Stimulated activated CD8-positive, alpha-beta memory T cell treated with anti-CD3 and anti-CD28 coated beads, Interleukin-12 subunit alpha, Interleukin-12 subunit beta, amount 100 ng/mL, for 4 hours (primary cell): ENCODE measurements at places on chromosomes 1 and 21.

DNA sequence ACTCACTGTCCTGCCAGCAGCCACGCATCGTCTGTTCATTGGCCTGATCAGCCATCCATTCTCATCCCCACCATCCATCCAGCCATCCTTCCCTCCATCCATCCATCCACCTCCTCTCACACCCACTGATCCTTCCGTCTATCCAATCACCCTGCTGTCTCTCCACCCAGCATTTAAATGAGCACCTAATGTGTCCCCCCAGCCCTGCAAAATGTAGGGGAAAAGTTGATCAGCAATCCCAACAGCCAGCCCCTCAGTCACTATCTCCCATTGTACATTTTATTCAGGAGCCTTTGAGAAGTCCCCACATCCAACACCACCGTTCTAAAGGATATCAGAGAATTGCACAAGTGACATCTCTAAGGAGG lies 11.1 kb upstream of the DDOST start:
- DNase-seq = no peak

GRCh38 chr1:181324797-181325616 lies 158.3 kb upstream of the CACNA1E start:
- DNase-seq = peak; percentile 39

- no peak for DNase-seq
Measured at GRCh38 chr1:11967028-11967547, 13.2 kb upstream of the MFN2 start.

GRCh38 chr1:243526180-243526579 lies 270.3 kb downstream of the SDCCAG8 start:
- DNase-seq = no peak

DNA sequence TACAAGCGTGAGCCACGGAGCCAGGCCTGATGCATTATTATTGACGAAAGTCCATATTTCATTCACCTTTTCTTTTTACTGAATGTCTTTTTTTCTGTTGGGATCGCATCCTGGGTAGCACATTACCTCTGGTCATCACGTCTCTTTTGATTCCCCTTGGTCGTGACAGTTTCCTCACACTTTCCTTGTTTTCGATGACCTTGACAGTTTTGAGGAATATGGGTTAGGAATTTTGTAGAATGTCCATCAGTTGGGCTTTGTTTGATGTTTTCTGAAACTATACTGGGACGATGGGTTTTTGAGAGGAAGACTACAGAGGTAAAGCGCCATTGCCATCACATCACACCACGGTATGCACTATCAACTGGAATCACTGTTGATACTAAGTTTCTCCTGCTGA lies 26.6 kb upstream of the GALNT2 start:
- DNase-seq = no peak

DNA sequence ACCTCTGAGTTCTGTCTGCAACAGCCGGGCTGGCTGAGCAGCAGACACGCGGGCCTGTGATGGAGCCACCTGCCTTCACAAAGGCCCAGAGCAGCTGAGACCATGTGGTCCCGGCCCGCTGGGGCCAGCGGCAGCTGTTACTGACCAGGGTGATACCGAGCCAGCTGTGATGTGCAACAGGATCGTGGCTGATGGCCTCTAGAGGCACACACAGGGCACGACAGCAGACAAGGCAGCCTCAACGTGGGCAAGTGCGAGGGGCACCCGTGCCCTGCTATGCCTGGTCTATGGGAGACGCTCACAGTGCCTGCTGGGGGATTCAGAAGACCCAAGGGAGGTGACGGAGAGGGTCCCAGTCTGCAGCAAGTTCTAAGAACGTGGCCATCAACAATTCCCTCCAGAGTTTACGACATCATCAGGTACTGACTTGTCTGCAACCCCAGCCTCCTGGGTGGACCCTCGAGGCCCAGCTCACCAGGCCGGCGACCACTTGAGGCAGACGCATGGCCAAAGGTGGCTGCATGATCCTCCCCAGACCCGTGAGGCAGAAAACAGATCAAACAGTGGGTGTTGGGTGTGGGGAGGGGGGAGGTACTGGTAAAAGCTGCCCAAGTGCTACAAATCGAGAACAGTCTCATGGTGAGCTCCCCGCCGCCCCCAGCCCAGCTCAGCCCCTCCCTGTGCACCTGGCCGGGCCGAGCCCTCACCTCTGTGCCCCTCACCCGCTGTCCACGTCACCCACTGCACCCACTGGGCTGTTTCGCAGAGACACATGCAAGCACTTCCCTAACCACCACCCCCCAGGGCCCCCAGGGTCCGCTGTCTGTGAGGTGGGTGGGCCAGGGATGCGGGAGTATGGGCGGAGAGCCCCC lies 6.0 kb downstream of the POFUT2 start:
- no peak for DNase-seq

- DNase-seq = no peak
Measured at GRCh38 chr21:45979651-45980050, 1.9 kb upstream of the COL6A1 start.

DNA sequence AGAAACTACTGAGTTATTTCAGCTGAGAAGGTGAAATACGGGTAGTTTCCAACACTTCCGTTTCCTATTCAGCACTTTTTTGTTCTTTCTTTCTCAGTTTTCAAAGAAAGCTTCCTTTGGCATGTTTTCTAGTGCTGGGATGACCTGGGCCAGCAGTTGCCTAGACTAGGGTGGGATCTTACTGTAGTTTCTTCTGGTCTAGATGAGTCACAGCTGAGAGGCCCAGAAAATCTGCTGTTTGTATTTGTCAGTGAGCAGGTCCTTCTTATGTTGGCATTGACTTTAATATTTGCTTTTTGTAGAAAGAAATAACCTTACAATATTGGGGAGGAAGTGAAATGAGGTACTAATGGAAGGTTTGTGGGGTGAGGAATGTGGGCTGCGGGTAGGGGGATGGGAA lies 22.2 kb downstream of the C1orf21 start:
- no peak for DNase-seq

DNA sequence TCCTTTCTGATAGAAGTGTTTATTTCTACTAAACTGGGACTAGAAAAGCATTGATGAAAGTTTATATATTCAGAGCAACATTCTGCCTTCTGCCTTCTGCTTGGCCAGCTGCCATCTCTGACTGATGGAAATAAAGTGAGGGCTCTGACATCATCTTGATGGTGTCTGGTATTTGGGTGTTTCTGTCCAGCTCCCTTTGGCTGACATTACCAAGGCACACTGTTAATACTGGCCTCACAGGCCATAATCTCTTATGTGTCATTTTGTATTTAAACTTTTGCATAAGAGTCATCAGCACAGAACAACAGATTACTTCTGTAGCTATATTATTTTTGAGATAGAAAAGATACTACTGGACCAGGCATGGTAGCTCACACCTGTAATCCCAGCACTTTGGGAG lies 216.9 kb downstream of the RYR2 start:
- DNase-seq = no peak

DNA sequence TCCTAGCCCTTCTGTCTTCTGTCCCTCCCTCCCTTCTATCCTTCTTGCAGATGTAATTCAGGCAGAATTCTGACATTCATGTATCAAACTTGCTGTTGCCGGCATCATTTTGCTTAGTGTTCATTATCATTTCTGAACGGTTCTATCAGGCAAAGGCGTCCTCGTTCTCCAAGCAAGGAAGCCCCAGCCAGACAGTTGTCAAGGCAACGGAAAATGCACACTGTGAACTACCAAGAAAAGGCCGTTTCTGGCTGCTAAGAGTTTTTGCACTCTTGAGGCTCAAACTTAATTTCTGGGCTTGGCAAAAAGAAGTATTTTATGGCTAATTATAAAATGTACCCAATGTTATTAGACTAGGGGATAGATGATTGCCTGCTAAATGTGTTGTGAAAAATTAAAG lies 164.7 kb upstream of the KCNJ15 start:
- no peak for DNase-seq

DNA sequence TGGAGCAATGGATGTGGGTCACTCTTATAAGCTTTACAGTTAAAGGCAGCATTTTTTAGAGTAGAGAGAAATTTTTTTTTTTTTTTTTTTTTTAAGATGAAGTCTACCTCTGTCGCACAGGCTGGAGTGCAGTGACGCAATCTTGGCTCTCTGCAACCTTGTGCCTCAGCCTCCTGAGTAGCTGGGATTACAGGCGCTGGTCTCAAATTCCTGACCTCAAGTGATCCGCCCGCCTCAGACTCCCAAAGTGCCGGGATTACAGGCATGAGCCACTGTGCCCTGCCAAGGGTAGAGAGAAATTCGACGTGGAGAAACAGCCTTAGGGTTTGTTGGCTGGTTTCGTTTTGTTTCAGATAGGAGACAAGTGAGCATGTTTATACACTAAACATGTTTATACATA lies 594.2 kb upstream of the ADAMTS5 start:
- DNase-seq = no peak

DNA sequence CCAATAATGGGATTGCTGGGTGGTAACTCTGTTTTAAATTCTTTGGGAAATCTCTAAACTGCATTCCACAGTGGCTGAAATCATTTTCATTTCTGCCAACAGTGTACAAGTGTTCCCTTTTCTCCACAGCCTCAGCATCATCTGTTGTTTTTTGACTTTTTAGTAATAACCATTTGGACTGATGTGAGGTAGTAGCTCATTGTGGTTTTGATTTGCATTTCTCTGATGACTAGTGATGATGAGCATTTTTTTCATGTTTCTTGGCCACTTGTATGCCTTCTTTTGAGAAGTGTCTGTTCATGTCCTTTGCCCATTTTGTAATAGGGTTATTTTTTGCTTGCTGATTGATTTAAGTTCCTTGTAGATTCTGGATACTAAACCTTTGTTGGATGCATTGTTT lies 131.9 kb upstream of the B3GALT2 start:
- DNase-seq = no peak
